ENCODE measurements at places on chromosomes 12 and 14.

DNA sequence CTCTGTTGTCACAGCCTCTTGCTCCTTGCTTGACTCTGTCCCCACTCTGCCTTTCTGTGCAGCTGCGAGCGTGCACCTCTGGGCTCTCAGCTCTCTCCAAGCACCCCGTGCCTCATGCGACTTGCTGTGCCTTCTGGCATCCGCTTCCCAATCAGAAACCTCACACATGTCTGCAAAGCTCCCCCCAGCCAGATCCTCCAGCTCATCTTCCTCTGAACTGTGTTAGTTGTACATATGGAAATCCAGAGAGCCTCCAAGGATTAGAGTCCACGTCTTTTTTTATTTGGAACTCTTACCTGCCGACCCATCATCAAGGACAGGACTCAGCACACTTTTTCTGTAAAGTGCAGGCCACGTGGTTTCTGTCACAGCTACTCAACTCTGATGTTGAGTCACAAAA is 70.5 kb downstream of the ANO2 start:
- no peak for DNase-seq

DNA sequence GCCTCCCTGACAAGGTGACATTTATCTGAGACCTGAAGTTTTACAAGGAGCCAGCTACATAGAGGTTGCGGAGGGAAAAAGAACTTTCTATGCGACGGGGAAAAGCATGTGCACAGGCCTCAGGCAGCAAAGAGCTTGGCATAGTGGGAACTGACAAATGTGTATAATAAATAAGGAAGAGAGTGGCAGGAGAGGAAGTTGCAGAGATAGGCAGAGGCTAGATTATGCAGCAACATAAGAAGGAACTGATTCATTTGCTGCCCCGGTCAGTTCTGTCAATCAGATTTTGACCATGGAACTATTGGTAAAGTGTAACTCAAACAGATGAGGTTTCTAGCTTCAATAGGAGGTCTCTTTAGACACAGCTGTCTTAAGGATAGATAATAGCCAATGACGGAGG is 33.7 kb upstream of the RIC8B start:
- no peak for DNase-seq

DNA sequence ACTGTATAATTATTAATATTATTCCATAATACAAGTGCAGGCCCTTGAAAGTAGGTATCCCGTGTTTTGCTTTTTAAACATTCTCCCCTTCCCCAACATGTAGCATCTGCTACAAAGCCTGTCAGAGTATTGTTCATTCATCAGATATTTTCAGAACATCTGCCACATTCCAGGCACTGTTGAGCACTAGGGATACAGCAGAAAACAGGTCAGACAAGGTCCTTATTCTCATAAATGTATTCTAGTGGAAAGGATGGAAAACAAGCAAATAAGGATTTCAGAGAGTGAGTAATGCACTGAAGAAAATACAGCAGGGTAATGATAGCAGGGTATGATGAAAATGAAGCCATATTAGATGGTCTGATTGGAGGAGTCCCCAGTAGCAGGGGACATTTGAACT is 3.8 kb downstream of the ERP29 start:
- no peak for DNase-seq

DNA sequence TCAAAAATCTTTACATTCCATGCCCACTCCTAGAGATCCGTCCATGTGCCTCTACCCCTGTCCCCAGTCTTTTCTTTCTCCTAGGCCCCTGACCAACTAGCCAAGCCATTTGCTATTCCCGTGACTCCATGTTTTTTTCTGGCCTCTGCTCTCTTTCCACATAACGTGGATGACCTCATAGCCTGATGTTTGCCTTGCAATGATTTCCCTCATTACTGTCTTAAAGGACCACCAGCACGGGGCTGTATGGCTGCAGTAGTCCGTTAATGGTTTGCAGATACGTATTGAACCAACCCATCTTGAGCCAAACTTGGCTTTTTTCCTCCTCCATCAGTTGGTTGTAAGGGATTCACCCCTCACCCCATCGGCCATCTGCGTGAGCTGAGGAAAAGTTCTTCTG is 226.0 kb downstream of the PCNX1 start:
- DNase-seq: no peak

GRCh38 chr12:41190338-41190737 is 2.2 kb downstream of the PDZRN4 start:
- peak; percentile 25 for DNase-seq

- no peak for DNase-seq
Observed at GRCh38 chr14:104385111-104385510, 194.5 kb upstream of the C14orf180 start.

DNA sequence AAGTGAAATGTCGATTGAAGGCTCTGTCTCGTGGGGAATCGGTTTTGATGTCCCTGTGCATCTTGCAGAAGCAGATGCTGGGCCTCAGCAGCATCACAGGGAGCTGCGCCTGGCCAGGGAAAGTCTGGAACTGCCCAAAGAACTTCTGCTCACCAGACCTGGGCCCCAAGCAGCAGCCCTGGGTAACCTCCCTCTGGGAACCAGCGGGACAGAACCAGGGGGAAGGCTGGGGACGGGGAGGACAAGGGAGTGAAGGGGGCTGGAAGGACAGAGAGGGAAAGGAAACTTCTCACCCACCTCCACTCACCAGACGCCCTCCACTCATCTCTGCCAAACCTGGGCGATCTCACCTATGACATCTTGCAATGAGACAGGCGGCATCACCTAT is 26.8 kb upstream of the C14orf180 start:
- no peak for DNase-seq

GRCh38 chr12:70948236-70948975 is 27.9 kb upstream of the PTPRR start:
- no peak for DNase-seq

DNA sequence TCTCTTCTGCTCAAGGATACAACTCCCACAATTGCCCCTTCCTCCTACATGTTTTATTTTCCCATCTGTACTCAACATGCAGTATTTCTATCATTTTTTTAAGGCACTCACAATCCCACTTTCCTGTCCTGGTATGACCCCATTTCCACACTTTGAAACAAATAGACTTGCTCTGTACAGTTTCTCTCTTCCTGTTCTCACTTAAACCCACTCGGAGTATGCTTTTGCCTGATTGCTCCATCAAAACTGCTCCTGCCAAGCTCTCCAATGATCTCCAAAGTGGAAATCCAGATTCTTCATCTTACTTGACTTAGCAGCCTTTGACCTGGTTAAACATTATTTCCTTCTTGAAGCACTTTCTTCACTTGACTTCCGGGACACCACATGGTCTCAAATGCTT is 384.5 kb downstream of the SEC23A start:
- no peak for DNase-seq

GRCh38 chr14:50608302-50608851 is 48.4 kb downstream of the ATL1 start:
- no peak for DNase-seq

GRCh38 chr12:27361372-27361771 is 28.7 kb downstream of the BMAL2 start:
- DNase-seq: no peak

DNA sequence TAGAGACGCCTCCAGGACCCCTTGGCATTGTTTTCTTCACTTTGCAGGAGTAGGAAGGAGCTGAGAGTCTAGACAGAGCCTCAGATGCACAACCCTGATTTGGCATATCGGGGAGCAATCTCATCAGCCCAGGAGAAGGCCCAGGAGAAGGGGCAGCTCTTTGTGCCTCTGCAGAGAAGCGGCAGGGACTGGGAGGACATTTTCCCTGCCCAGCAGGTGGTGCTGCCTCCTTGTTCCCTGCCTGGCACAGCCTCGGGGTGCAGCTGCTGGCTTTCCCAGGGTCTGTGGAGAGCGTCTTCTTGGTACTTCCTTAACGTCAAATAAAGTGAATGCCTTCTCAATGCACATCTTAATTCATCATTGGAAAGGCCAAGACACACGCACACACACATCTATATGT is 419.5 kb downstream of the TMEM121 start:
- peak; percentile 61 for DNase-seq

DNA sequence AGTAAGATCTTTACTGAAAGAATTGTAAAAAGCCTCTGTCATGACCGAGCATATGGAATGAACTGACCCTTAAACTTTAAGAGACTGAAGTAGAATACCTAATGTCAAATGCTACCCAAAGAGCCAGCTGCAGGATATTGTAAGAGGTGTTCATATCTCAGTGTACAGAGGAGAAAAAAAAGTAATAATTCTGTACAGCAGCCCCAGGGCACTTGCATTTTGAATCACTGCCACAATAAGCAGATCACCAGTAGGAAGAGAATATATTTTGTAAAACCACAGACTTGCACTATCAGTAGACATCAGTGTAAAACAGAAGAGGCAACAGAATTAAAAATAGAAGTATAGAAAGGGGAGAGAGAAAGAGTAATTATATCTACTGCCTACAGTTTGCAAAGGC is 162.6 kb downstream of the PPFIA2 start:
- DNase-seq: no peak

Measured in Calu3 (cell line).